ENCODE measurements at places on chromosomes 11 and 22.

GRCh38 chr11:217704-218103 is 10.2 kb downstream of the RIC8A start:
- DNase-seq: no peak

DNA sequence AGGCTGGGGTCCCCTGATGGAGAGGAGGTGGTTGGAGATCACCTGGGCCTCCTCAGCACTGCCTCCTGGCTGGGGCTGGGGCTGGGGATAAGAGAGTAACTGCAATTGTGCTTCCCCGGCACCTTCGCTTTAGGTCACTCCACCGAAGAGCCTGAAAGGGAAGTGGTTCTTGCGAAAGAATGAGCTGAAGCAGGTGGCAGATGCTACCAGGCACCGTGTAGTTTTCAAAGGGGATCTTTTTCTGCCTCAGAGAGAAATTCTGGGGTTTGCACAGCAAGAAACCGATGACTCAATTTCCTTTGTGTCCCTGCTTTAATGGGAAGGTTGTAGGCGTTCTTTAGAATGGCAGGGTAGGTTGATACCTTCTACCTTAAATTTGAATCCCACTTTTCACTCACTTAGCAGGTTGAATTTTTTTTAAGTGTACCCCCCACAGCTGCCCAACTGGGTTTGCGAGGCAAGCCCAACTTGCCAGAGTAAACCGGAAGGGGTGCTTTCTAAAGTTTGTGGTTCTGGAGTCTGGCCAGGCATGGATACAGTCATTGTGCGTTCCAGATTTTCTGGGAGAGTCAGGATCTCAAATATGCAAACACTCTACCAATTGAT is 5.3 kb downstream of the CD44 start:
- no peak for DNase-seq

- no peak for DNase-seq
Observed at GRCh38 chr11:1567721-1568100, 4.4 kb downstream of the DUSP8 start.

- no peak for DNase-seq
Observed at GRCh38 chr11:29321293-29322132, 695.3 kb downstream of the KCNA4 start.

DNA sequence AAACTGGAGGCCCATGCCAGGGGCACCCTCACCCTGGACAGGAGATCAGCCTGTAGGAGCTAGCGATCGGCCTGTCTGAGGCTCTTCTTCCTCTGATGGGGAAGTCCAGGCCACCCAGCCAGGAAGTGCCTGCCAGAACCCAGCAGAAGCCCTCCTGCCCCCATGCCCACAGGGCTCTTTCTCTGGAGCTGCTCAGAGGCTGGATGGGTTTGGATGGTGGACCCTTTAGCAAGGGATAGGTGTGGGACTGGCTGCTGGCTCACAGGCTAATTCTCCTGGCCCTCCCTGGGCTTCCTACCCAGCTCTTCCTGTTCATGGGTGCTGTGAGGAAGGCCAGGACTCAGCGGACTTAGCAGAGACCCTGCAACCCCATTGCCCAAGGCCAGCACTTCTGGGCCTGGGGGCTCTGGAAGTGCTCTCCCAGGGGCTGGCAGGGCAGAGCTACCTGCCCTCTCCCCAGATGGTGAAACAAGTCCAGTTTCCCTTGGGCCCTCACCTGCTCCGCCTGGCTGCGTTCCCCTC is 7.6 kb downstream of the FXYD2 start:
- DNase-seq: no peak

- no peak for DNase-seq
Observed at GRCh38 chr22:20015971-20016733, 471 bp downstream of the ARVCF start.

DNA sequence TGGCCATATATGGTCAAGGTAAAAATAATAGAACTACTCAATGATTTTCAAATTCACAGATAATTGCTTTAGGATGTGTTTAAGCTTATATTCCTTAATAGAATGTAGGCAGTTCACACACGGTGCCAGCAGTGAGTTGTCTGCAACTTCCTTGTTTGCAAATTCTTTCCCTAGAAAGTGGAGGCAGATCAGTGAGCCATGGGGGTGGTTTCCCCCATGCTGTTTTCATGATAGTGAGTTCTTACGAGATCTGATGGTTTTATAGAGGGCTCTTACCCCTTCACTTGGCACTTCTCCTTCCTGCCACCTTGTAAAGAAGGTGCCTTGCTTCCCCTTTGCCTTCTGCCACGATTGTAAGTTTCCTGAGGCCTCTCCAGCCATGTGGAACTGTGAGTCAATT is 111.8 kb upstream of the LMO1 start:
- no peak for DNase-seq

DNA sequence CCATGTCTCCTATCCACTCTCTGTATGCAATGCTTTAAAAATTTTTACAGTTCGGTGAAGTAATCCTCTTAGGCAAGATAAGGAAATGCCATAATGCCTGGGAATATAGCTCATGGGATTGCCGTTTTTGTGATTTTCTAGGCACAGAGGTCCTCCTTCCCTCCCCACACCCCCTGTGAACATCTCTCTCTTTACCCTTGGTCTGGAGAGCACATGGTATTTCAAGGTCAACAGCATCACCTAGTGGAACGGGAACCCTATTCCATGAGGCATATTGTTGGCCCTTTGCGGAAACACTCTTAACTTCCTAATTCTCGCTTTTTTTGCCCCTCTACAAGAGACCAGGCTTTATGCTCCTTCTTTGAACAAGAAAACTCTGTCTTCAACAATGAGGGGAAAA is 8.8 kb downstream of the NXPE4 start:
- no peak for DNase-seq
